ENCODE measurements at places on chromosomes 12 and 14.

DNA sequence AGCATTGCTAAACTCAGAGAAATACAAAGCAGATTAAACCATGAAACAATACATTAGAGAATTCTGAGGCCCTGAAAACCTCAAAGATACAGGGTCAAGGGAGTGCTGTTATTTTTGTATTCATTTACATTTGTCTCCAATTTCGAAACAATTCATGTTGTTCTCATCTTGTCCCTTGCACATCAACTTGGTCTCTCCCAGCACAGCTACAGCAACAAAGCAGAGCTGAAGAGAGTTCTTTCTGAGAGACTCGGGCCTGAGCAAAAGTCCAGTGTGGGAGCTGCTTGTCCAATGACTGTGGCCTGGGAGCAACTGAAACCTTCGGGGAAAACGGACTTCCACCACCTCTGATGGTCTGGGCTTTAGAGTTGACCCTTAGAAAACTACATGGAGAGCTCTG, 79.4 kb upstream of the CDKN3 start:
- DNase-seq, result no peak

GRCh38 chr12:83106873-83107272, 420.2 kb downstream of the TMTC2 start:
- DNase-seq, result no peak

- no peak for DNase-seq
Measured at GRCh38 chr12:88237954-88238353, 95.8 kb downstream of the TMTC3 start.

- DNase-seq, result no peak
Measured at GRCh38 chr14:76923431-76924370, 97.5 kb downstream of the LRRC74A start.

DNA sequence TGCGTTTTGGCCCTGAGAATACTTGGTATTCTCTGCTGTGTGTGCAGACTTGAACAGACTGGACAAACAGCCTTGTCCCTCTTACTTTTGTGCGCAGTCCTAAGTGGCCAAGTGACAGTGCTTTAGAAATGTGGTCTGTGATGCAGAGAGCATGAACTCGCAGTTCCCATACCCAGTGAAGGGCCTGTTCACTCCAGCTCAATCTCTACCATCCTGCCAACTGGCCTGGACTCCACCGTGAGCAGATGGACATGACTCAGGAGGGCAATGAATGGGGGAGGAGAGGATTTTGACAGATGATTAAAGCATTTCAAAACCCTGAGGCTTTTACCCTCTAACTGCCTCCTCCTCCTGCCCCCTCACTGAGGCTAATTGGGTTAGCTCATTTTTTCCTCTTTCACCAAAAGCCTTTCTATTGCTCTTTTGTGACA, 62.5 kb upstream of the PYGL start:
- no peak for DNase-seq

DNA sequence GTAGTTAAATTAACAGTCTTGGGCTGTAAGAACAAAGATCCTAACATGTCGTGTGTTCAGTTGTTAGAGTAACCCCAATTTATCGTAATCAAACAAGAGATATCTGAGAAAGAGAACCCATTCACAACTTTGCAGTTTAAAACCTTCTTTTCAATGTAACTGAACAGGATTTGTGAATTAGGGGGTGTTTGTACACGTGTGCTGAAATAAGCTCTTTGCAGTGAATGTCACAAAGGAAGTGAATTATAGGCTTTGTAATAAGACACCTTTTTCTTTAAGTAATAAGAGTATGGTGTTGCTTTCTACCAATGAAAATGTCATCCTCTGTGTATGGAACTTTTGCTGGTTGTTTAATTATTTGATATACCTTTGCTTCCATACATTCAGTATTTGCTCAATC, 114.0 kb downstream of the ALX1 start:
- no peak for DNase-seq

- no peak for DNase-seq
Measured at GRCh38 chr14:101956179-101956885, 8.0 kb upstream of the DYNC1H1 start.

DNA sequence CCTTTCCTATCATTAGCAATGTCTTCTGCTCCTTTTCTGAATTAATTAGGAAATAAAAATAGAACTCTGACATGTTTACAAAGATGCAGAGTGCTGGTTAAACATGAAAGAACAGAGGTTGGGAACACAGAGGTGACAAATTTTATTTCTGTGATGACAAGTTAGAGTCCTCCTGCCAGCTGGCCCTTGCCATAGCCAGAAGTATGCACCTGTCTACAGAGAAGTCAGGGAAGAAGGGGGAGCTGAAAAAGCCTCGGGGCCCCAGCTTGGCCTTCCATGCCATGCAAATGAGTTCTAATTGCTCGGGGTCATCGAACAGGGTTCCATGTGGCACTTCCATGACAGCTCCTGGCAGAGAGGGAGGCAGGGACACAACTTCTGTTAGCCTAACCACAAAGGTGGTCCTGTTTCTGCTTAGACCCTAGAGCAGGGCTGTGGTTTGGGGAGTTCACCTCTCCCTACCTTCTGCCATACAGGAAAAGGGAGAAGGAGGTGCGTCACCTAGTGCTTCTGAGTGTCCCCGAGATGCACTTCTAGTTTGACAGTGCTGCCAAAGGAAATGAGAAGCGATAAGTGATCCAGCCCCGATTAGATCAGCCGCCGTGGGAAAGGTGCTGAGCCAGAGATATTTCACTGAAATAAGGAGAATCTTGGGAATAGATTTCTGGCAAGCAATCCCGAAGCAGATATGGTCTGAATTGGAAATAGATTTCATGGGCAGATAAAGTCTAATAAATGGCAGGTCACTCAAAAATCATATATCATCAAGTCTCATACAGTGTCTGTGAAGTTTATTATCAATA, 155.8 kb upstream of the FOXN3 start:
- no peak for DNase-seq

DNA sequence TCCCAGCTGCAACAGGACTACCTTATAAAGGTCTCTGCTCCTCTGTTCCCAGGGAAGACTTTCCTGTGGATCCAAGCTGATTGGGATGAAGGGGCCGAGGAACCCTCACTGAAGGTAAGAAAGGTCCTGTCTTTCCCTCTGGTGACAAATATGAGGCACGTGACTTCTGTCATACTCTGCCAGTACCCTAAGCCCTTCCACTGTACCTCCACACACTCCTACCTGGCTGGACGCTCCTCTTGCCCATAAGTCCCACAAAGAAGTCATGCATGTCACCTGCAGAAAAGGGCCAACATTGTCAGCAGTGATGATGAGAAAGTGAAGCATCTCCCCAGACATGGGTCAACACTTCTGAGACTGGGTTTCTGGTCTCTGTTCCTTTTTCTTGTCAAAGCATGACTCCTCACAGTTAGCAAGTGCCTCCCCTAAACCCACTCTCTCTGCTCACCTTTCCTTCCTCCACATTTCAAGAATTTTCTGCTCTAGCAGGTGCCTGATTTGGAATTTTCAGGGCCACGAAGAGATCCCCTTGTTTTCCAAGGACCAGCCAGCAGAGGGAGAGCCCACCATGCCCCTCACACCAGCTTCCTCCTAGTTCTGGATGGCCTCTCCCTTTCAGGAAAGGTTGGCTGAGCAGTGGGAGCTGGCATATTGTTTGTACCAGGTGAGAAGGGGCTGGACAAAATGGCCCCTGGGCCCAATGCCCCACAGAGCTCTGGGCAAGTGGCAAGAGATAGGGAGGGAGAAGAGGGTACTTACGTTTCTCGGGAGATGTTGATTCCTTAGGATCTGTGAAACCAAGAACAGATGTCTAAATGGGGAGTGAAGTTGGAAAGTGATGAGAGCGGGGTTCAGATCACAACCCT, 3.5 kb downstream of the TAC3 start:
- no peak for DNase-seq

DNA sequence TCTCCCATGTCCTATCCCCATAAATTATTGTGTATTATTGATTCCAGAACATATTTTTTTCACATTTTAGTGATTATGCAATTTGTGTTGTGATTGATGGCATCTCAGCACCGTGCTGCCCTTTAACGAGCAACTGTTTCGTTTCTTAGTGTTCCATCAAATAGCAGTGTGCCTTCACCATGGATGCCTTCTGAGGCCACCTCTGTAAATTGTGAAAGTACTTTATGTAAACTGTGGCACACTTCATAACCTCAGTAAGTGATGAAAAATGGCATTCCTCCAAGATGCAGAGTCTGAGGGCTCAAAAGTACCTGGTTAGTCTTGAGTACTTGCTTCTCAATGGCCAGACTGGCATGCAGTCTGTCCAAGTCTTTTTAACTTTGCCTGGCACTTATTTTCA, 8.2 kb downstream of the CHST11 start:
- DNase-seq, result no peak

DNA sequence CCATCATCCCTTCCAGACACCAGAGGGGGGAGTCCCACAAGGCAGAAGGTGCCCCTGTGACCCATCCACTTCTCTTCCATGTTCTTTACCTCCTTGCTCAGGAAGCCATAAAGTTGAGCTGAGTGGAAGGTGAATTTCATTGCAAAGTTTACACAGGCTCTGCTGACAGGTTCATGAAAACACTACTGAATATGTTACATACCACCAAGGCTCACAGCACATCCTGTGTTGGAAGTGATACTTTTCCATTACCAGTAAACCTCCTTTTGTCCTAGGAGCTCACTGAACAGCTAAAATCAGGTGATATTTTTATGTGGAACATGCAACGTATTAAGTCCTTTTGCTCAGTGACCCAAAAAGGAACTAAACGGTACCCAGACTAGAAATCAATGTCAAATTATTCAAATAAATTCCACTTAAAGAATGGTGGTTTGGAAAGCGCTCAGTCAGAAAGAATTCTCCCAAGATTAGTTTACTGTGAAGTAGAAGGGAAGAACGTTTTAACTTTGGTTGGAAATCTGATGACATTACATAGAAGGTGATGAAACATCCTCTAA, 196.2 kb upstream of the NUDT4 start:
- DNase-seq, result no peak

DNA sequence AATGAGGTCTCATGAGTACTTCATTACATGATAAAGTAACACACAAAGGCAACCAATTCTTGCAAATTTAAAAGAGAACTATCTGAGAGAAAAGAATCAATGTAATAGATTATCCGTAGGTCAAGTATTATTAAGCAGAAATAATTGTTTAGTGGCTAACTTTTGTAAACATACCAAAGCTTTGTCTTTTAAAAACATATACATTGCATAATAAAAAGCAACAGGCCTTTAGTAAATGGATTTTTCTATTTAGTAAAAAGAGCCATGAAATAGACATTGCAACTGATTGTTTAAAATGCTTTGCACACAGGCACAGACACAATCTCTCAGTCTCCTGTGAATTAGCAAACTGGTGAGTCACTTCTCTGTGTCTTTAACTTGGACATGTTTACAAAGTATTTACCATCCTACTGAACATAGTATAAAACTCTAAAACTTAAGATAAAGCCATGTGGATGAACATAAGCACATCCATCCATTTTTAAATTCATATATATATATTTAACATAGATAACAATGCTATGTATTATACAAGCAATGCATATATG, 518.7 kb upstream of the MGAT4C start:
- DNase-seq, result no peak

DNA sequence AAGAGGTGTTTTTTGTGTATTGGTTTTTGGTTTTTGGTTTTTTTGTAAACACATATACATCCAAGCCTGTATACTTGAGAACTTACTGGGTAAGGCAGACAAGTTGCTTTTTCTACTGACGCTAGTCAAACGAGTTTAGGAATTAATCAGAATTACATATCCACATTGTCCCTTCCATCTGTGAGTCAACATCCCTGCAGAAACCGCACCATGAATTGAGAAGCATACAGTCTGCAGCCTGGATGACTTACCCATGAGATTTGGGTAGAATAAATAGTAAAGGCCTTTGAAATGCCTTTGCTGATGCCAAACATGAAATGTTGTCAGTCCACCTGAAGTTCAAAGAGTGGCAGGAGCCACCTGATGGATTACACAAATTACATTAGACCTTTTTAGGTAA, 21.4 kb upstream of the C12orf42 start:
- no peak for DNase-seq

- DNase-seq, result no peak
Measured at GRCh38 chr14:78664841-78665240, 494.7 kb downstream of the NRXN3 start.

GRCh38 chr12:112236786-112237185, 111.4 kb downstream of the TRAFD1 start:
- DNase-seq, result no peak

- no peak for DNase-seq
Measured at GRCh38 chr14:93375673-93376156, 28.7 kb downstream of the COX8C start.

DNA sequence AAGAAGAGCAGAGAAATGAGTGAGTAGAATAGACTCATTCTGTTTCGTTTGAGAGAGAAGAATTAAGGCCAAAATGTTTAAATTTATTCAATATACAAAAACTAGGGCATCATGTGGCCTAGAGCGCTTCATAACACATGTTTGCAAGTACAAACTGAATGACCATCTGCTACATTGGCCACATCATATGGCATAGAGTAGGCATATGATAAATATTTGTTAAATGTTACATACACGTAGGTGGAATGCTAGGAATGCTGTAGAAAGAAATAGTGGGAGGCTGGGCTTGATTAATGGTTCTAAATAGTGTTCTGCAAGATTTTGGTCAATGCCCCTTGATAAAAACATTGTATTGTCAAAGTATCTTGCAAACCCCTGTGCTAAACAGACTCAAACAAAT, 10.8 kb downstream of the MGP start:
- no peak for DNase-seq

DNA sequence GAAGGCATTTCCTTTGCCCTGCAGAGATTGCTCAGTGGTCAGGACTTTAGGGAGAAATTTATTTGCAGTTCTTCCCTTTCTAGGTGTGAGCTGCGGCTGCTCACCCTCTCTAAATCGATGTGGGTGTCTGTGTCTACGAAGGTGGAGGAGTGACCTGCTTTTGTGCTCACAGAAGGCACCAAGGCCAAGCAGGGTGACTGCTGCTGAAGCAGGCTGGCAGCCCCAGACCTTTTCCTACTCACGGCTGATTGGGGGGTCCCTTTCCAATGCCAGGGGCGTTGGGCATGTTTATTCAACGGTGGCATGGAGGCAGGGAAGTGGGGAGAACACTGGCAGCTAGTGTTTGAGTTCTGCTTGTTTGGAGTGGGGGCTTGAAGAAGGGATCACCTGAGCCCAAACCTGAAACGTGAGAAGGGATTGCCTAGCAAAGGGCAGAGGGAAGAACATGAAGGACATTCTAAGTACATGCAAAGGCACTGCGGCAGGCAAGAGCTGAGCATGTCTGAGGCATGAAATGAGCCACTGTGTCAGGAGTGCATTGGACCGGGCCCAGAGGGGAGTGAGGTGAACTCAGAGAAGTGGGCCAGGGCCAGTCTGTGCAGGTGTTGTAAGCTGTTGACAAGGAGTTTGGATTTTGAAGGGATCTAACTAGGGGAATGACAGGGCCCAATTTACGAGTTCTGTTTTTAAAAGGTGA, 56.3 kb downstream of the CACNA1C start:
- DNase-seq, result no peak

DNA sequence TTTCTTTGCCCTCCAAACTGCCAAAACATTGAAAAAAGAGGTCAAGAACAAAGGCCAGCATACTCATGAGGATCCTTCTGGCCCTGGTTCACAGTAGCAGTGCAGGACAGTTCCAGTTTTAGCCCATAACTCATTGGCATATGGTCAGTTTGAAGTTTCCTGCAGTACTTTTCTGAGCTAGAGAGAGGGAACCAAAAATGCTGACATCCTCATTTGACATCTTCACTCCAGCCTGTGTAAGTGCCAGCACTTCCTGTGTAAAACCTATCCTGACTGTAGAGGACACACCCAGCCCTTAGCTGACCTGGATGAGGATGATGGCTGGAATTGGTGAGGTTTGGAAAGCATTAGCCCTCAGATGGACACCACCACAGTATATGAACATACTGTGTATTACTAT, 84.1 kb downstream of the FGD4 start:
- no peak for DNase-seq

Measured in brain pericyte (primary cell).